ENCODE measurements at places on chromosomes 1 and 21.

DNA sequence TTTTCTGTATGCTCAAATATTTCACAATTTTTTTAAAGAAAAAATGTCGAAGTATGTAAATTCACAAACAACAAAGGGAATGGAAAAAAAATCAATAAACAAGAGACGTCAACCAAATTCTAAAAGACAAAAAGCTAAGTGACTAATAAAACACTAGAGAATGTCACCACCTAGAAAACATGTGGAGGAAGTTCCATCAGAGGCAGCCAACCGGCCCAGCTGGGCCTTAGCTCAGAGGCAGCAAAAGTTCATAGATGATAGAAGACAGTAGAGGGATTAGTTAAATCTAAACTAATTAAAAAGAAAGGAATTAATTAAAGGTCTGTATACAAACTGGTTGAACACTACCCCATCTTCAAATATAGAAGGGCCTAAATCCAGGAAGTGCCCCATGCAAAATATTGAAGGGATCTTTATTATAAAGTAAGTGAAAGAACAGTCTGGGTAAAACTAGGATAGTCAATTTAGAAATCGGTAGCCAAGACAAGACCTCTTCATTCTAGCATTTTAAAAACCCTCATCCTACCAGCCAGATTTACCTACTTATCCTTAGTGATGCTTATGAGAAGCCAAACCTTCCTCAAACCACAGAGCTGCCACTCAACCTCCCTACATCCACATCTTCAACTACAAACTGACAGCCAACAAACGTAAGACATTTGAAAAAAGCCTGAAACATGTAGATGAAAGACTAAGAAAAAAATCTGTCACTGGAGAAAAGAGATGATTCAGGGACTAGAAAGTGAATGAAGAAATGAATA is 23.7 kb downstream of the MRPL39 start:
- no peak for DNase-seq

DNA sequence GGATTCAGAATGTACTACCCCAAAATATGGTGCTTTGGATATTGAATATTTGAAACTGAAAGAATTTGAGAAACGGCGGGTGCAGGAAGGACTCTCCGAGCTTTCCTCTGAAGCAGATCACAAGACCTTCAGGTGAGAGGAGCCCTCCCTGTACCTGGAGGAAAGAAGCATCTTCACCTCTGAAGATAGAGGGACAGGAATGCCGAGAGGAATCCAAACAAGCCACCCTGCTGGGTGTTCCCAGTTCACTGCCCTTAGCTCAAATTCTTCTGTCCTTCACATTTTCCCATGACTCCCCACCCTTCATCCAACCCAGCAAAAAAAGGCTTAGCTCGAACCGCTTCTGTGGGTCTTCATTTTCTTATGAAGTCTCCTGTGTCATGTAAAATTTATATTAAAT is 18.2 kb upstream of the PADI2 start:
- DNase-seq = no peak

DNA sequence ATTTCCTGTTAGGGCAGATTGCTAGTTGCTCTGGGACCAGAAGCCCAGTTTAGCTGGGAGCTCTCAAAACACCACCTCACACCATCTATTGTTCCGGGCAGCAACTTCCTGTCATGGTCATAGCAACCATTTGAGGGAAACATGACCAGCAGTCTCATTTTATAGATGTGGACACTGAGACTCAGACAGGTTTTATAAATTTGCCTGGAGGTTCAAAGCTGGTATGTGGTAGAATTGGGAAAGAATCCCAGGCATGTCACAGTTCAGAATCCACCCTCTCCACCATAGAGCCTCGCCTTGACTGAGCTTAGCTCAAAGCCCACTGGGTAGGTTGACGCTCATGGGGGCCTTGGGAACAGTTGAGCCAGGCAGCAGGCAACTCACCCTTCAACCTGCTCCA is 14.0 kb upstream of the TRIM67 start:
- DNase-seq = no peak

DNA sequence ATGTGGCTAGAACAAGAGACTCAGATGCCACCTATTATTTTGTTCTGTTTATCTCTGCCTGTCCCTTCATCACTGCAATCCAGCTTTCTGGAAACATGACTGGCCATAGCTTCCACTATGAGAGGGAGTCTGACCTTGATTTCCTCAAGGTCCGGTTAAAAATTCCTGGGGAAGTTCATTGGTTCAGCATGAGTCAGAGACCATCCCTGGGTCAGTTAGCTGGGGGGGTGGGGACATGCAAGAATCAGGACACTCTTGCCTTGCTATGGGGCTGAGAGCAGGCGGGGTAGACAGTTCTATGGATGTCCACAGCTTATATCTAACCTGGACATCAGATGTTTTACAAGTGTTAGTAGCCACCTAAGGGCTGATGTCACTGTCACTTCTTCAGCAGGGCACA is 81.1 kb downstream of the TENT5C start:
- DNase-seq = no peak

DNA sequence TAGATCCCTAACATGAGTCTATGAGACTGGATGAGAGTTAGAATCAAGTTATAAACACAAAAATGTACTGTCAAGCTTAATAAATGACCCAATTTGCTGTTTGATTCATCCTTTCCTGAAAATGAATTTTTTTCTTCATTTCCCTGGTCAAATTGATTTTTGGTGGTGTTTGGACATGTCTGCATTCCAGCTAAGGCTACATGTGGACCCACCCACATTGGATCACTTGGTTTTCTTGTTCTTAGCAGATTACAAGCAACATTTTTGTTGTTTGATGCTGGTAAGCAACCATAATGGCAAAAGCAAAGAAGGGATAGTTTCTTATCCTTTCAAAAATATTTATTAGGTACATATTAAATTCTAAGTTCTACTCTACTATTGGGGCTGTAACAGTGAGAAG is 181.1 kb downstream of the NEK7 start:
- no peak for DNase-seq

DNA sequence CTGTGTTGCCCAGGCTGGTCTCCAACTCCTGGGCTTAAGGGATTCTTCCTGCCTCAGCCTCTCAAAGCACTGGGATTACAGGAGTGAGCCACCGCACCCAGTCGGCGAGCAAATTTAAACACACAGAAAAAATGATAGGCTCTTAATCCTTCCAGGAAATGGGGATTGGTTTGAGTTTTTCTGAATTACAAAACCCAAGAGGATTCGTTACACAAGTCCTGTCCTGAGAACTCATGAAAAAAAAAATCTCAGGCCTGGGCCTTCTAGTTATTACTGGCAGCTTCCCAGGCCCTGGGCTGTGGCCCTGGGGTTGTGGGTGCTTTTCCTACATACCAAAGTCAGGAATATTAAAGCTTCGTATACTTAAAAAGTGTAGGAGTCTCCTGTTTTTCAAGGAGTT is 6.3 kb upstream of the IFNGR2 start:
- DNase-seq = no peak

- DNase-seq = no peak
Observed at GRCh38 chr1:115682792-115683191, 41.0 kb downstream of the VANGL1 start.

DNA sequence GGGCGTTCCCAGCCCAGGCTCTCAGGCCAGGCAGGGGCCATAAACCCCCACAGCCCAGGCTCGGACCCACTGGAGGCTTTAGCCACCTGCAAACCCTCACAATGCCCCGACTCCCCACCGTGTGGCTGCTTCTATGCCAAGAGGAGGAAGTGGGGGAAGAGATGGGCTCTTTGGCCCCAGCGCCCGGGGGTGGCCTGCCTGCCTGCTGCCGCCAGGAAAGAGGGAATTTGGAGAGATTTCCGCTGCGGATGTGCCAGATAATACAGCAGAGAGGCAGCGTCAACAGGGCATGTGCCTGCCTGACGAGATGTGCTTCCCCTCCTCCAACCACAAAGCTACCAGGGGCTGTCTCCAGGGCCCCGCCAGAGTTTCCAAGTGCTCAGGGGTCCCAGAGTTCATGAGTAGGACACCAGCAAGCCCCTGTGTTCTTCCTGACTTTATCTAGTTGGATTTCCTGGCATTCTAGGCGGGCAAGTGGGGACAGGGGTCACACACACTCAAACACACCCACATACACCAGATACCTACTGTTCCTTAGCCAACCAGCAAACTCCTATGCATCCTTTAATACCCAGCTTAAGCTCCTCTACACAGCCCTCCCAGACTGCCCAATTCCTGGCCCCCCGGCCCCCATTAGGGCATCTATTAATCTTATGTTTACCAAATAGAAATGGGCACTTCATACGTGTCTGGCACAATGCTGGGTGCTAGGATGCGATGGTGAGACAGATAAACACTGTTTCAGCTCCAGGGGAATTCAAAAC is 14.1 kb downstream of the EPHA2 start:
- DNase-seq = no peak

GRCh38 chr1:3183813-3184212 is 114.8 kb downstream of the PRDM16 start:
- DNase-seq = no peak

- DNase-seq = no peak
Observed at GRCh38 chr1:203492748-203493130, 1.2 kb upstream of the OPTC start.

DNA sequence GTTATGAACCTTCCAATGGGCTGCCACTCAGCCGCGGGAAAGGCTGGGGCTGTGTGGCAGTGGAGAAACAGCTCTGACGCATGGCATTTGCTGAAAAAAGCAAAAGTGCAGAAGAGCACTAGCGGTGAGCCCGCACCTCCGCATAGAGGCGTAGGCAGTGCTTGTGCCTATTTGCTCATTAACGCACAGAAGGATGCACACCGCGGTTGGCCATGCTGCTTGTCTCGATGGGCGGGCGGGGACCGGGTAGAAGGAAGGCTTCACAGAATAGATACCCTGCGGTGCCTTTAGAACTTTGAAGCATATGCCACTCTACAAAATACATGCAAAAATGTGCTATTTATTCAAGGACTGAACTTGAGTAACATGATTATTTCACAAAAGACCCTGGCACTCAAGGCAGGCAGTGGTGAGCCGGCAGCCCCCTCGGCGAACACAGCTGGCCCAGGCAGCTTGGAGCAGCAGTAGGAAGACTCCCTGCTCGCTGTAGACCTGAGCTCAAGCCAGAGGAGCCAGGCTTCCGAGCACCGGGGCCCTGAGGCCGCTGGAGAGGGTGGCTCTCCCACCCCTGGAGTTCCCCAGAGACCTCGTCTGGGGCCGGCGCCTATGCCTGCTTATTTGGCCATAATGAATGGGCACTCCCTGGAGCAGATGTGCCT is 71.5 kb downstream of the SIK1 start:
- DNase-seq = no peak

DNA sequence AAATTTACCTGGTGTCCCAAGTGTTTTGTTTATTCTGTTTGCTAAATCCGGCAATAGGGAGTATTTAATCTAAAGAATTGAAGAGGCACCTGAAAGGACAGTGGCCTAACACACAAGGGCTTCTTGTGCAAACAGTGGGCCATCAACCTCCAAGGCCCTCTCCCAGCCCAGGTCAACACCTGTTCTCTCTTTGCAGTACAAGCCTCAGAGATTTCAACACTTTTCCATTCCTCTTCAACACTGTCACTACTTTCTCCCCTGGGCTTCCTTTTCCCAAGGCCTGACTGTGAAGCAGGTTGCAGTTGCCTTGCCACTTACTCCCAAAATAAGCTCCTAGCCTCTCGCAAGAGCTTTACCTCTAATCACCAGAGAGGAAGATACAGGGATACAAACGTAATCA is 3.2 kb upstream of the SNAPIN start:
- no peak for DNase-seq

GRCh38 chr1:208080396-208081286 is 163.5 kb downstream of the PLXNA2 start:
- no peak for DNase-seq
